Central memory CD8-positive, alpha-beta T cell (primary cell): ENCODE measurements at places on chromosomes 4 and X.

- no peak overlapping the region for H3K4me3 ChIP-seq
- H3K4me1 ChIP-seq: no peaks in the 10 kb centered on the region
- H3K27me3 ChIP-seq: no peaks in the 10 kb centered on the region
- no peaks in the 10 kb centered on the region for H3K36me3 ChIP-seq
- no peak overlapping the region for H3K27ac ChIP-seq
These were observed 222.3 kb upstream of the LDB2 start for GRCh38 chr4:17120761-17121160.

DNA sequence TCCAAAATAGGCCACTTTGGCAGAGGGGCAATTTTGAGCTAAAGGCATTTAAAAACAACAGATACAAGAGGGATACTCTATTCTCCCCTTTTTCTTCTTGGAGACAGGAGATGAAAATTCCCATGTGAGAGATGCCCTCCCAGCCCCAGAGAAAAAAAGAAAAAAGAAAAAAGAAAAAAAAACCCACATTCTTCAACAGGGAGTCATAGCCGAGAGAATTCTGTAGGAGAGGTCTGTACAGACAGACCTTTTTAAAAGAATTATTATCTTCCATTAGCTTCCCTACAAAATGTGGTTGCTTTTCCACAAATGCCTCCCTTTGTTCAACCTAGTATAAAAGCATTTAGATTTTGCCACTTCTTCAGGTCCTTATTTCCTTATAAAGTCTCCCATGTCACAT is 89.9 kb downstream of the SPCS3 start:
- no peak overlapping the region for H3K4me3 ChIP-seq
- DNase-seq: no peak
- no peaks in the 10 kb centered on the region for H3K36me3 ChIP-seq
- no peaks in the 10 kb centered on the region for H3K4me1 ChIP-seq

GRCh38 chrX:23945206-23945605 is 37.4 kb downstream of the CXorf58 start:
- no peaks in the 10 kb centered on the region for H3K27me3 ChIP-seq
- no peaks in the 10 kb centered on the region for H3K4me1 ChIP-seq
- no peak for DNase-seq

DNA sequence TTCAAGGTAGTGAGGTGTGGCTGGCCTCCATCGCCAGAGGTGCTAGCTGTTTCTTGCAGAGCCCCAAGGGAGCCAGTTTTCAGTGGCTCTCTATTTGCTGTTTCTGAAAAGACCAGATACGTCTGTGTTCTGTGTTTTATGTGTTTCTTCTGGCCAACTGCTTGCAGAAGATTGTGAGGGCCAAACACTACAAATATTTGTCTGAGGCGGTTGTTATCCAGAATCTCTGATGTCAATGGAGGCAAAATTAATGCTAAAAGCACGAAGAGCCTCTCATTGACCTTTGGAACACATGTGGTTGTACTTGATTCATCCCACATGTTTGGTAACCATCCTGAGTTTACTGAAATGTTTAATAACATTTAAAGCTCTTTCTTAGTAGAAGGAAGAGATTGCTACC is 113.9 kb downstream of the CT47B1 start:
- H3K4me1 ChIP-seq: no peaks in the 10 kb centered on the region
- H3K36me3 ChIP-seq: no peaks in the 10 kb centered on the region
- H3K27me3 ChIP-seq: no peaks in the 10 kb centered on the region
- no peak overlapping the region for H3K27ac ChIP-seq
- DNase-seq: no peak

DNA sequence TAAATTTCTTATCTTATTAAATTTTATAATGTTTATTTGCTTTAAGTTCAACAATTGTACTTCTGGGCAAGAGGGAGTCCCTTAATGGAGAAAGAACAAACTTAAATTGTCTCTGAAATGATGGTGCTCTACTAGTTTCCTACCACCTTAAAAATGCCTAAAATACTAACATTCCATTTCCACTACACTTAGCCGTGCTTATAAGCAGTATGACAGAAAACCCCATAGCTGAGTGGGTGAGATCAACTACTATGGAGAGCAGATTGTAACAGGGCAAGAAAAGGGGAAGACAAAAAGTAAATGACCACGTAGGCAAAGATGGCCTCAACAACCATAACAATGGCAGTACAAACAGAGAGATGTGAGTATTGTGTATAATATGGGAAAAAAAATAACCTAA is 35.0 kb downstream of the RFC1 start:
- peaks cover 11% of the 10 kb centered on the region for H3K36me3 ChIP-seq
- H3K4me1 ChIP-seq: peaks cover 31% of the 10 kb centered on the region
- peak overlapping the region; percentile 52 for H3K27ac ChIP-seq
- H3K4me3 ChIP-seq: no peak overlapping the region
- DNase-seq: no peak
- no peaks in the 10 kb centered on the region for H3K27me3 ChIP-seq

- no peak for DNase-seq
- no peaks in the 10 kb centered on the region for H3K36me3 ChIP-seq
- H3K4me1 ChIP-seq: peaks cover 13% of the 10 kb centered on the region
- H3K27ac ChIP-seq: no peak overlapping the region
- H3K4me3 ChIP-seq: no peak overlapping the region
These were observed 50.1 kb upstream of the CDKN2AIP start for GRCh38 chr4:183394166-183394951.

- H3K27ac ChIP-seq: no peak overlapping the region
- no peaks in the 10 kb centered on the region for H3K27me3 ChIP-seq
- H3K4me3 ChIP-seq: no peak overlapping the region
- no peak for DNase-seq
- no peaks in the 10 kb centered on the region for H3K36me3 ChIP-seq
- H3K4me1 ChIP-seq: no peaks in the 10 kb centered on the region
These were observed 146.5 kb upstream of the INTU start for GRCh38 chr4:127486248-127486647.

DNA sequence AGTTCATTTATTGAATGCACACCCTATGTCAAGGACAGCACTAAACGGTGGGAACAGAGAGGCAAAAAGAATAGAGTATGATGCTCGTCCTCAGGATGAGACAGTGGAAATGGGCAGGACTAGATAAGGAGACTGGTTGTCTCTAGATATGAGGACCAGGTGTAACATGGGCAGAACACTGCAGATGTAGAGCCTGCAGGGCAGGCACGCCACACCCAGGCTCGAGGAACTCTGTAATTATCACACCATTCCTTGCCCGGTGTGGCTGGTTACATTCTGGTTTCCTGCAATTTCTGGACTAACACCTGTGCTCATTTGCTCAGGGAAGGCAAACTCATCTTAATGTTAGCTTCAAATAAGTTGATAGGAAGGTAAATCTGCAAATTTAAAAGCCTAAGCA is 334.4 kb downstream of the DHX15 start:
- H3K27ac ChIP-seq: no peak overlapping the region
- H3K27me3 ChIP-seq: no peaks in the 10 kb centered on the region
- no peak for DNase-seq
- H3K4me3 ChIP-seq: no peak overlapping the region
- H3K36me3 ChIP-seq: no peaks in the 10 kb centered on the region

DNA sequence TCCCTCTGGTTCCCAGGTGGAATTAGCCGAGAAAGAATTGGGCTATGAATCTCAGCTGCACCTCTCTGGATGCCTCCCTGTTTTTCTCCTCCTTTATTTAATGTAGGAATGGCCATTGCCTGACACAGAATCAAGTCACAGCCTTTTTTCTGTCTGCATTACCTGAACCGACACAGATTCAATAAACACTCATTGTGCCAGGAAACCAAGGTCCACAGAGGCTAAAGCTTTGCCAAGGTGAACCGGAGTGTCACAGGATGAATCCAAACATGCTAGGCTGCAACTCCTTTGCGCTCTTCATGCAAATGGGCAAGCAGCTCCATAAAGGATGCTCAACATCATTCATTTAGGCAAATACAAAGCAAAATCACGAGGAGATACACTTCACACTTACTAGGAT is 199.8 kb upstream of the AGTR2 start:
- no peaks in the 10 kb centered on the region for H3K4me1 ChIP-seq
- H3K4me3 ChIP-seq: no peak overlapping the region
- no peak overlapping the region for H3K27ac ChIP-seq
- H3K27me3 ChIP-seq: no peaks in the 10 kb centered on the region

GRCh38 chr4:74123065-74123728 is 24.2 kb upstream of the CXCL2 start:
- no peaks in the 10 kb centered on the region for H3K36me3 ChIP-seq
- no peak overlapping the region for H3K4me3 ChIP-seq
- no peaks in the 10 kb centered on the region for H3K4me1 ChIP-seq
- no peak overlapping the region for H3K27ac ChIP-seq

GRCh38 chr4:75848891-75849290 is 53.4 kb downstream of the PPEF2 start:
- no peak overlapping the region for H3K27ac ChIP-seq
- no peaks in the 10 kb centered on the region for H3K4me1 ChIP-seq
- H3K36me3 ChIP-seq: no peaks in the 10 kb centered on the region
- H3K4me3 ChIP-seq: no peak overlapping the region
- H3K27me3 ChIP-seq: peaks cover 21% of the 10 kb centered on the region

DNA sequence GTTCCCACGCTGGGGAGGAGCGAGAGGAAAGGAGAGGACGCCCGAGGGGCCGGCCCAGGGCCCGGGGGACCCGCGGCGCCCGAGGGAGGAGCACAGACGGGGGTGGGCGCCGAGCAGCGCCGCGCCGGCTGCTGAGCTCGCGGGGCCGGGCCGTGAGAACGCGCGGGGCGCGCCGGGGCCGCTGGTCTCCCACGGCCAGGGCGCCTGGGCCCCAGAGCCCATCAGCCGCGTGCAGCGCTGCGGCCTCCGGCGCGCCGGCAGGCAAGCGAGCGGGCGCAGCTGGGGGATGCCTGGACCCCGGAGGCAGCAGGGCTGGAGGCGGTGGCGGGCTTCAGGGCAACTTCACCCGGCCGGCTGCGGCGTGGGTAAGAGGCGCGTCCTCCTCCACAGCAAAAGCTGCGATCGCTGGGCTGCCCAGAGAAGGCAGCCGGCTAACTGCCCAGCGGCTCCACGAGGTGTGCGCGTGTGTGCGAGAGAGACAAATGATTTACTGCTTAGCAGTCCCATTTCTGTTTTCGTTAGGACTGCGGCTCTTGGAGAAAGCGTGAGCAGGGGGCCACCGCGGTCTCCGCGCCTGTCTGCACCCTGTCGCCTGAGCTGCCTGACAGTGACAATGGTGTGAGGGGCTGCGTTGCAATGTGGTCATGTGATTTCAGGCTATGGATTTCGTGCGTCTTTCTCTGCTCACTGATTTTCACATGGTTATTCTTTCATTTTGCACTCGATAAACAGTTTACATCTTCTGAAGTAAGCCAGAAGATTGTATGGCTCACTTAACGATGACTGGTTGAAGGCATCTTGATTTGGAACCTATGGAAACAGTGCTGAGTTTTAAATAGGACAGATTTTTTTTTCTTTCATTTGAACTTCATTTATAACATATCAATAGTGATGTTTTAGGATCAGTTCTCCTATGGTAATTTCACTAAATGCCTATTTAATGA is 1.2 kb downstream of the GUCY1A1 start:
- peaks cover 6% of the 10 kb centered on the region for H3K4me1 ChIP-seq
- H3K4me3 ChIP-seq: peak overlapping the region; percentile 66
- DNase-seq: no peak

- H3K4me1 ChIP-seq: peaks cover 25% of the 10 kb centered on the region
- peak overlapping the region; percentile 61 for H3K27ac ChIP-seq
- peaks cover 26% of the 10 kb centered on the region for H3K36me3 ChIP-seq
- H3K27me3 ChIP-seq: no peaks in the 10 kb centered on the region
These were observed 137.2 kb downstream of the DIPK2B start for GRCh38 chrX:45063319-45064095.

DNA sequence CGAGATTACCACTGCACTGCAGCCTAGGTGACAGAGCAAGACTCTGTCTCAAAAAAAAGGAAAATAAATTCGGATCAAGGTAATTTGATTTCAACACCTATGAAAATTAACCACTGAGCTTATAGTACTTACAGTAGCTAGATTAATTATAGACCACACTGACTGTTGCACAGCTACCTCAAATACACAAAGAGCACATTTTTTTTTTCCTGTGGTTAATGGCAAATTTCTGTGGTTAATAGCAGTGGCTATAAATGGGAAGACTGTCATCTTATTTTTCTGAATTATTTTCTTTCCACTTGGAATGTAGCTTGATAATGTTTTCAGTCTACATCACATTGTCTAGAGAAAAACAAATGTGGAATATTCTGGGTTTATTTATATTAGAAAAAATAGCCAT is 1661.6 kb upstream of the PCDH7 start:
- H3K36me3 ChIP-seq: no peaks in the 10 kb centered on the region
- no peaks in the 10 kb centered on the region for H3K27me3 ChIP-seq
- no peak for DNase-seq
- H3K27ac ChIP-seq: no peak overlapping the region

GRCh38 chr4:163748449-163748848 is 254.0 kb downstream of the TMA16 start:
- no peak overlapping the region for H3K4me3 ChIP-seq
- H3K27me3 ChIP-seq: no peaks in the 10 kb centered on the region
- H3K27ac ChIP-seq: no peak overlapping the region
- H3K4me1 ChIP-seq: no peaks in the 10 kb centered on the region
- H3K36me3 ChIP-seq: no peaks in the 10 kb centered on the region
- no peak for DNase-seq

- no peak overlapping the region for H3K4me3 ChIP-seq
- H3K27ac ChIP-seq: no peak overlapping the region
- H3K4me1 ChIP-seq: no peaks in the 10 kb centered on the region
- no peak for DNase-seq
These were observed 66.5 kb downstream of the CLCN4 start for GRCh38 chrX:10223276-10223675.

GRCh38 chr4:67459164-67459563 is 86.1 kb downstream of the CENPC start:
- H3K4me3 ChIP-seq: no peak overlapping the region
- H3K27me3 ChIP-seq: no peaks in the 10 kb centered on the region
- DNase-seq: no peak

- H3K4me1 ChIP-seq: peaks cover 17% of the 10 kb centered on the region
- H3K27me3 ChIP-seq: no peaks in the 10 kb centered on the region
- H3K27ac ChIP-seq: peak overlapping the region; percentile 98
- H3K4me3 ChIP-seq: peak overlapping the region; percentile 95
These were observed 854 bp downstream of the RNF113A start for GRCh38 chrX:119870626-119871131.

- no peak overlapping the region for H3K27ac ChIP-seq
- H3K4me1 ChIP-seq: peaks cover 46% of the 10 kb centered on the region
- H3K36me3 ChIP-seq: peaks cover 37% of the 10 kb centered on the region
- DNase-seq: no peak
- no peak overlapping the region for H3K4me3 ChIP-seq
These were observed 8.5 kb downstream of the OTUD4 start for GRCh38 chr4:145171911-145172310.
